ENCODE measurements at places on chromosomes 4 and X.

DNA sequence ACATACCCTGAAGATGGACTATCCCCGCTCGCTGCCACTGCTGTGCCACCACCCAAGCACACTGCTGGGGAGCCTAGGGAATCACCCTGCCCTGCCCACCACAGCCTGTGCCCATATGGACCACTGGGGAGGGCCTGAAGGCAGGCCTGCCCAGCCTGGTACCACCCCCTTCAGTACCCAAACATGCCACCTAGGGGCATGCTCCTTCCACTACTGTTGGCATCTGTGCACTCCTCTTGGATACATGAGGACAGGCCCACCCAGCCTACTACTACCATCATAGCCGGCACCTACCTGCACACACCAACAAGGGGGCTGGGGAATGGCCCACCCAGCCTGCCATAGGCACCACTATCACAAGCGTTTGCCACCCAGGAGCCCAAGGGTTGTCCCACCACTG, 30.1 kb upstream of the PRDX4 start:
- peak; percentile 7 for DNase-seq

GRCh38 chr4:107333518-107333917, 297.4 kb upstream of the DKK2 start:
- no peak for DNase-seq

- DNase-seq, result no peak
These were observed 23.3 kb upstream of the ANTXR2 start for GRCh38 chr4:80096175-80096850.

DNA sequence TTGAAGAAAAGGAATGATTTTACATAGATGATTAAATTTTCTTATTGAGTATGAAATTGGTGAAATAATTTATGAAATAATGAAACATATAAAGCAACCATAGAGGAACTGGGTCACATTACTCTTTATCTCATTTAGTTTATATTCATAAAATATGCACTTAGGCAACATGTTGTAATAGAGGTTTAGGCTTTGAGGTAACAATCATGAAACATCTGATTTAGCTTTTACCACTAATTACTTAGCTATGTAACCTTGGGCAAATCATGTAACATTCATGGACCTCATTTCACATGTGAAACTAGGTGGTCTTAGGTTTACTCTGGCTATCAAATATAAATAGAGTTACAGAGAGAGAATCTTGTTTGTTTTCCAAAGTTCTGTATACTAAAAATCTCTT, 54.5 kb upstream of the SMARCA5 start:
- no peak for DNase-seq

DNA sequence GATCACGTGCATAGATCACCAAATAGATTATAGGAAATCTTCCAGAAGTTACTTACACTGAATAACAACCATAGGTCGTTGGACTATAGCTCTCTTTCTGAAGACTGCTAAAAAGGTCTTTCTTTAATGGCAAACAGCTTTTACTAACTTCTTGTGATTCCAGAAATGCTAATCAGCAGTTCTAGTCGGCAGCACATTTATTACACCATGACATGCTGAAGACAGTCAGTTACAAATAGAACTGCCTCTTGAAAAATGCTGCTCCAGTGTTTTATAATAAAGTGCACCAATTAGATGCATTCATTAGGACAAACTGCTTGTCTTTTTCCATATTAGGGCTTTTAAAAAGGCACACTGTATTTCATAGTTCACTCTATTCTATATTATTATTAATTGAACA, 488.2 kb downstream of the PABPC4L start:
- no peak for DNase-seq

DNA sequence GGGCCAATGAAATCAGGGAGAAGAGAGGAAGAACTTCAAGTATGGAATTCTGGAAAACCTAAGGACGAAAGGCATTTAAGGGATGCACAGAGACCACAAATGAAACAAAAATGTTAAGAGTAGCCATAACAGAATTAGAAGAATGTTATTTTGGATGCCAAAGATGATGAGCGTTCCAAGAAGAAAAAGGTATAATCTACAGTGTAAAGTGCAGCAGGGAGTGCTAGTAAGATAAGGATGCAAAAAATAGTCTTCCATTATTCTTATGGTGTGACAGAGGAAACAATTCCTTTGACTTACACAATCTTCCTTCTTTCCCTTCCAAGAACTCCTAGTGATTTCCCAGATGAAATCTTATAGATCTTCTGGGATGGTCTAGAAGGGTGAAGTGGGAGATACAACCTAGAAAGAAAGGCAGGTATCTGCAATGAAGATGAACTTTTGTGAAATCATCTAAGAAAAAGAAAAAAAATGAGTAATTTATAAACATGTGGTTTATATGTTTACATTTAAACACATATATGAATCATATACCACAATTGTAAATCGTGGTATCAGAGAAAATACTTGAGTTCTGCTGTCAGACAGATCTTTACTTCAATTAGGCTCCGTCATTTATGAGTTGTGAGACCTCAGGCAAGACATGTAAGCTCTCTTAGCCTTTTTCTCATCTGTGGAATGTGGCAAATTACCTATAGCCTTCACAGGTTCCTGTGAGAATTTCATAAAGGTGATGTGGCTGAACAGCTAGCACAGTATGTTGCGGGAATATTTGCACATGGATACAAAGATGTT, 8.1 kb downstream of the MORF4L2 start:
- DNase-seq, result no peak

DNA sequence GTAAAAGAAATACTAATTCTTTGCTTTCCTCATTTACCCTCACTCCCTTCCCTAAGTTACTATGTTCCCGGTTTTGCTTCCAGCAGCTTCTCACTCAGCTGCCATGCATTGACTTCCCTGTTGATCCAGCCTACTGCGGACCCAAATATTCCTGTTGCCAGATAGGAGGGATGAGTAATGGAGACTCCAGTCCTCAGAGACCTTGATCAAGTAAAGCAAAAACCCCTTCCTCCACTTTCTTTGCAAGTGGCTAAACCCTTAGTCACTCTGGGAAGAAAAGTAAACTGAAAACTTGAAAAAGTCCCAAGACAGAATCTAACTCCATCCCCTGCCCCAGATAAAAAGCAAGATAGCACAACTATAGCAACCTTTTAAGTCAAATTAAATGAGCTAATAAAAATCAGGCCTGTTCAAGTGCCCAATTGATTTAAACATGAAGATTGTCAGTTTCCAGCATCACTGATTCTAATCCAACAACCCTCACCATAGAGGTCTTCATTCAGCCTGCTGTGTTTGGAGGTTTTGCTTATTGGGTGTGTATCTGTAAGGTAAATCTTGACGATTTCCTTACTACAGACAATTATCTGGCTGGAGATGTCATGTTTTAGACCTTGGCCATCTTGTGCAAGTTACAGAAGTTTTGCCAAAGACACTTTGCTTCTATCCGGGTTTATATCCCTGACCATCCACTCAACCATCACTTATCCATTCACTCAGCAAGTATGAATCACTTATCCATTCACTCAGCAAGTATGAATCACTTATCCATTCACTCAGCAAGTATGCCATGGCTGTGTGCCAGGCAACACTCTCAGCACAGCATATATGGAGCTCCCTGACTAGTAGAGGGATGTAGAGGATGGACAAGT, 17.6 kb downstream of the FGFBP1 start:
- peak; percentile 2 for DNase-seq

DNA sequence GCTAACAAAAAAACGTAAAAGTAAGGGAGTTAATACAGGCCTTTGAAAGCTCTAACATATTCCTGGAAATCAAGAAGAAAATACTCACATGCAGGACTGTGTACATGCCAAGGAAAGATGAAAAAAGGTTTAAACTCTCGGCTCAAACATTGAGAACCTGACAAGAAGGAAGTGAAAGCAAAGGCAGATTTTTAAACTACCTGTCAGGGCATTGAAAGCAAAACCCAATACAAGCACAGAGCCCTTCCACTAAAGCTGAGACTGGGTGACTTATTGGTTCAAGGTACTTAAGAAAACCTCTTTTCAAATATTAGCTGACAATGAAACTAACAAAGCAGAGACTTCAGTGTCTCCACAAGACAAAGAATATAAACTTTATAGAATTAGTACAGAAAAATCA, 313.0 kb upstream of the GRID2 start:
- DNase-seq, result no peak

DNA sequence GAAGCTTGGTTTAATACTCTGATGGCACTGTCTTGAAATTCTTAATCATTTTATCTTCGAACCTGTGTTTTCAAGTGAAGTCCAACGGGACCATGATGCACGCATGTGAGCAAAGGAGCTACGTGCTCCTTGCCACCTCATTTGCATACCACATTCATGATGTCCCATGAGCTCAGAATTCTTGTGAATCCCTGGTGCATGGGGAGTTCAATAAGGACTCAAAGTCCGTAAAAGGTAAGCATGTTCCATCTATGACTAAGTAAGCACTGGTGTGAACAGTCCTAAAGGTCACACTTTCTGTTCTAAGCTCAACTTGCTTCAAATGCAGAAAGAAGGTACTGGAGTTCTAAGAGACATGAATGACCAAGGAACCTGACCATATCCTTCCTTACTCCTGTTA, 13.1 kb upstream of the GPM6B start:
- DNase-seq, result no peak

GRCh38 chr4:3461515-3462291, 1.4 kb upstream of the DOK7 start:
- no peak for DNase-seq

- peak; percentile 6 for DNase-seq
These were observed 498.0 kb upstream of the BOD1L1 start for GRCh38 chr4:14125375-14126129.

GRCh38 chrX:568311-568710, 62.3 kb upstream of the SHOX start:
- DNase-seq, result no peak

- no peak for DNase-seq
These were observed 176.9 kb upstream of the SCML1 start for GRCh38 chrX:17560385-17560784.

GRCh38 chr4:2304877-2305561, 43.1 kb upstream of the MXD4 start:
- no peak for DNase-seq

DNA sequence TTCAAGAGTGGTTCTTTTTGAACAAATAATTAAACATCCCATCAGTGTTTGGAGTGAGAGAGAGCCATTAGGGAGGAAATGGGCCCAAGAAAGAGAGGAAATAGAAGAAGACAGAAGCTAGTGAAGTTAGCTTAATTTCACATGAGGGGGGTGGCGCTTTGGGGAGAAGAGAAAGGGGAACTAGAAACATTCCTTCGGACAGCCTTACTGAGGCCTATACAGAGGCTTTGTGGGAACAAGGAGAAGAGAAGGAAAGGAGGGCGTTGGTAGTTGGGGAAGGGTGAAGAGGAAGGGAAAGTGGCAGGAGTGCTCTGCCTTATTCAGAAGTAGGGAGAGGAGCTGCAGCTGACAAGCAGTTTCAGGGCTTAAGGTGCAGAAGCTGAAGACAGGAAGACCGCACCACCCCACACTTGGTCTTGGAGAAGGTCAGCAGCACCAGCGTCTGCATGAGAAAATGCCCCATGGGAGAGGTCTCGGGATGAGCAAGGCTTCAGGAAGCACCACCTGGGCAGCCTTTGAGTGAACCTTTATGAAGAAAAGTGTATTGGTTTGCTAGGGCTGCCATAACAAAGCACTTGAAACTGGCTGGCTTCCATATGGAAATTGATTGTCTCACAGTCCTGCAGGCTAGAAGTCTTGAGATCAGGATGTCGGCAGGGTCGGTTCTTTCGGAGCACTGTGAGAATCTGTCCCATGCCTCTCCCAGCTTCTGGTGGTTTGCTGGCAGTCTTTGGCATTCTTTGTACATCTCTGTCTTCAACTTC, 85.1 kb downstream of the KIT start:
- DNase-seq, result no peak

GRCh38 chr4:70570796-70571195, 21.3 kb upstream of the AMBN start:
- DNase-seq, result no peak

DNA sequence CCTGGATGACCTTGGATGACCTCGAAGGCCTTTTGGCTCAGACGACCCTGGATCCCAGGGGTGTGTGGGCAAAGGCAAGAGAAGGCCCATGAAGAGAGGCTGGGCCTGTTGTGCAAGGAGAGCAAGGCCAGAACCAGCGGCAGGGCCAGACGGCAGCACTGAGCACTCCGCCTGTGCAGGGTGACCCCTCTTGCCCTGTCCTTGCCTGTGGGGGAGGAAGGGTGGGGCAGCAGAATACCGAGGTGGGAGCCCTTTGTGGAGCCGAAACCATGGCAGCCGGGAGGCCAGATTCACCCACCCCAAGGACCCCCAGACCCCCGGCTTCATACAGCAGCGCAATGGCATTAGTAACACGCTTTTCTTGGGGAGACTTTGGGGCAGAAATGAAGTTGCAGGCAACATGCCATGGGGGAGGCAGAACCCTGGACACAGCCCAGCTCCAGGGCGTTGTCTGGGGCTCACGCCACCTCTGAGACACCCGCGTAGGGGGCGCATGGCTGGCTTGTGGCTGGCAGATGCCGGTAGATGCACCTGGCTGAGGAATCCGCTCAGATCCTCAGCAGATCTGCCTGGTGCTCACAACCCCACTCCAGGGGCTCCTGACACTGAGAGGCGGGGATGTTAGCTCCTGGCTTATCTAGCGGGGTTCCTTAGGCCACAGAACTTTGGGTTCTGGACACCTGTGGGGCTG, 114.5 kb downstream of the FAM53A start:
- DNase-seq, result no peak

- DNase-seq, result no peak
These were observed 66.8 kb downstream of the ANAPC4 start for GRCh38 chr4:25443851-25444250.

- no peak for DNase-seq
These were observed 111.2 kb downstream of the ELOVL6 start for GRCh38 chr4:110087070-110087708.
